Activated CD4-positive, alpha-beta T cell treated with anti-CD3 and anti-CD28 coated beads, Interleukin-2, amount 50 U/mL, for 16 hours (primary cell): ENCODE measurements at places on chromosomes 5 and 9.

DNA sequence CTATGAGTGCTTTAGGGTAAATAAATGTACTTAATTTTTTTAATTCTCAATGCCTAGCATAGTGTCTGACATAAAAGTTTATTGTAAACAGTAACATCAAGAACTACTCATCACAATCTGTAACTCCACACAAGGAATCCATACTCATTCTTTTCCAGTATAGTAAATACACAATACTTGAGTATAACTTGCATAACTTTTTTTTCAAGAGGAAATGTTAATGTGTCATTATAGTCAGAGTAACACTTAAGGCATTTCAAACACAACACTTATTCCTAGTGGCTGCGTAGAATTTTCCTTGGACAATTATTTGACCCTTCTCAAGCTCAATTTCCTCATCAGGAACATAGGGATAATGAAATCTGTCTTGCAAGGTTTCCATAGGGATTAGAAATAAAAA is 584.3 kb downstream of the CAAP1 start:
- no peak for DNase-seq

DNA sequence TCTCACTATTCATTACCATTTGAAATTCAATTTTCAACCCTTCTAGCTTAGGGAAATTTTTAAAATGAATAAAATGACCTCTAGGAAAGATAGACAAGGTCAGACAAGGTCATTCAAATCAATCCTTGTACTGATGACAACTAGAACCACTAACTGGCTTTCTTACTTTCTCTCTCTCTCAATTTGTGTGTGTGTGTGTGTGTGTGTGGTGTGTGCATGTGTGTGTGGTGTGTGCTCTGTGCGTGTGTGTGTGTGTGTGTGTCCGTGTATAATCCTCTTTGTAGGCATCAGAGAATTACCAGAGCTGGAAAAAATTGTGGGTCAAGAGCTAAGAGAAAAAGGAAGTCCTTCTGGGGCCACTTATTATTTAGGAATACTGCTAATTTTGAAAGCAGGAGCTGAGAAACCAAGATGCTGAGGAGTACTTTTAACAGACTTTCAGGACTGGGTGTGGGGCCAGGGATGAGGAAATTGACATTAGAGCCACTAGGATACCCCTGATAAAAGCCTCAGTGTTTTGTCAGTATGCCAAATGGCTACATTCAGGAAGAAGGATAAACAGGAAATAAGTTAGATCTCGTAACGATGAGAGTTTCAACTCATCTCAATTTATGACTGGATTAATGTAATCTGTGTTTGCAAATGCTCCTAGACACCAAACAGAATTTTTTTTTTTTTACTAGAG is 723.3 kb downstream of the CETN3 start:
- DNase-seq = no peak

GRCh38 chr5:61969347-61969746 is 336.7 kb upstream of the KIF2A start:
- DNase-seq = no peak

GRCh38 chr9:128048663-128049062 is 18.5 kb downstream of the NAIF1 start:
- no peak for DNase-seq
